ENCODE measurements at places on chromosomes 5 and 9.

GRCh38 chr5:171413153-171413910, 6.1 kb upstream of the FGF18 start:
- DNase-seq = no peak

DNA sequence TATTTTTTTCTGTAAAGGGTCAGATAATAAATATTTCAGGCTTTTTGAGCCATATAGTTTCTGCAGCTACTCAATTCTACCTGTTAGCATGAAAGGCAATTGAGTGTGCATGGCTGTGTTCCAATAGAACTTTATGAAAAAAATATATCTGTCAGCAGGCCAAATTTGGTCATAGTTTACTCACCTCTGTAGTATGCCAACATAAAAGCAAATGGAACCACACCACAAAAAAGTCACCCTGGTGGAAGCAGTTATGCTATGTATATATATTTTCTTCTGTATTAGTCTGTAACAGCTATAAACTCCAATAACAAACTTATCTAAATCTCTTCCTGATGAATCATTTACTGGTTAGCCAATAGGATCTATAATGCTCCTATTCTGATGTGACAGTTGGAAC, 3.4 kb downstream of the SLC38A9 start:
- no peak for DNase-seq

DNA sequence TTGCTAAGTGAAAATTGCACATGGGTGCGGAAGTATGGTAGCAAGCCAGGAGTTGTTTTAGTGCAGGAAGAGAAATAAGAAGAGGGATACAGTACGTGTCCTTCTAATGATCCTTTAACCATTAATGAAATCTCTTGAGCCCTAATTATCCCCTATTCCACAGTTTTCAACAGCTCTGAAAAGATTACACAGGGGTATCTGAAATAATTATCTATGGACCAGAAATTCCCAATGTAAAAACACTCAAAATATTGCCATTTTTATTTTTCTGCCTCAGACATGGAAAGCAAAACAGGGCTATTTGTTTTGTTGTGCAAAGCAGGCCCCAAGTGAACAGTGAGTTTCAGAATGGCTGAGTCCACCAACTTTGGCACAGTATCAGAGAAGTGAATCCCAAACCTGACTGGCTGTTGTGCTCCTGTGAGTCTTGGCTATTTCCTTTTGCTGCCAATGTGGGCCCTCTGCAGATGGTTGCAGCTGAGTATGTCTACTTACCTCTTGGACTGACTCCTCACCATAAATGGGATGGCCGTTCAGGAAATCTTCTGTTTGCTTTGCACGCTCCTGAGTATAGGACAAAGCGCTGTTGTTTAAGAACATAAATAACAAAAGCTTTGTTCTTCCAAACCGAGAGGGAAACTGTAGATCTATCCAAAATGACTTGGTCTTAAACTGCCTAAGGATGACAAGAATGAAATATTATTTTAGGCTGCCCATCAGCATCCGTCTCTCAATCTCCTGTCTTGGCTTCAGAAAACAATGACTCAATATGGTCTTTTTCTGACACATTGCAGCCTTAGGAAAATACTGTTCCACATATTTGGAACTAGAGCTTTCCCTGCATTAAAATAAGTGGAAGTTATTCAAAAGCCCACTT, 204.1 kb downstream of the DEPDC1B start:
- DNase-seq = no peak

- DNase-seq = no peak
Observed at GRCh38 chr5:156870498-156870839, 20.4 kb downstream of the PPP1R2B start.

GRCh38 chr5:122165559-122166078, 36.3 kb downstream of the ZNF474 start:
- DNase-seq = no peak

DNA sequence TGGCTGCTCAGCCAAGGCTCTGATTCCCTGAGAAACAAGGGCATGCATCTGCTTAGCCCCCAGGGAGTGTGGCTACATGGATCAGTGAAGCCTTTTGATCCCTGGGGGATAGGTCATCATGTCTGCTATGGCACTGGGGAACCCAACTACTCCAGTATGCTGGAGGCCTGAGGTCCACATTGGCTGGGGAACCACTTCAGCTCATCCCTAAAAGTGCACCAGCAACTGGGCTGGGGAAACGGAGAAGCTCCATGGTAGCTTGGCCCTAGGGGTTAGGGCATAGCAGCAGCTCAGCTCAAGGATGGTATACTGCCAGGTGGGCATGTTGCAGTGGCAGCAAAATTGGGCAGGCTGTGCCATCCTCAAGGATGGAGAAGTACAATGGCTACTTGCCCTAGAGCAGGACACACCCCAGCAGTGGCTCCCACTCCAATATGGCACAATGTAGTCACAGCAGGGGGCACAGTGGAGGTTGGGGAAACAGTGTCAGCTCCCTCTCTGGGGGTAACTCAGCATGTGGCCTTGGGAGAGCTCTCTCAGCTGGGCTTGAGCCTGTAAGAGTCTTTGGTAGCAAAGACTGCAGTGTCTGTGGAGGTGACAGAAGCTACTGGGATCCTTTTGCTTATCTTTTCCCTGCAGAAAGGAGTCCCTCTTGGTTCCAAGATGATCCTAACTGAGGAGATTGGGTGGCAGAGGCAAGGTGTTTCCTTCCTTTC, 111.5 kb upstream of the FSTL4 start:
- no peak for DNase-seq

DNA sequence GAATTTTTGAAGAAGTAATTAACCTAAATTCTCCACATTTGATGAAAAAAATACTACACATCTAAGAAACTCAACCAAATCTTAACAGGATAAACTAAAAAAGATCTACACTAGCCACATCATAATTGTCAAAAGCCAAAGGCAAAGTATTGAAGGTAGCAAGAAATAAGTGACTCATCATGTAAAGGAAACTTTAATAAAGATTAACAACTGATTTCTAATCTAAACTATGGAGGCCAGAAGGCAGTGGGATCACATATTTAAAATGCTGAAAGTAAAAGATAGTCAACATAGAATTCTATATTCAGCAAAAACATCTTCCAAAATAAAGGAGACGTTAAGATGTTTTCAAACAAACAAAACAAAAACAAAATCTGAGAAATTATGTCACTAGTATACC, 2002.9 kb downstream of the MAT2B start:
- DNase-seq = no peak

- DNase-seq = no peak
Observed at GRCh38 chr5:171744882-171745281, 40.7 kb upstream of the SMIM23 start.

DNA sequence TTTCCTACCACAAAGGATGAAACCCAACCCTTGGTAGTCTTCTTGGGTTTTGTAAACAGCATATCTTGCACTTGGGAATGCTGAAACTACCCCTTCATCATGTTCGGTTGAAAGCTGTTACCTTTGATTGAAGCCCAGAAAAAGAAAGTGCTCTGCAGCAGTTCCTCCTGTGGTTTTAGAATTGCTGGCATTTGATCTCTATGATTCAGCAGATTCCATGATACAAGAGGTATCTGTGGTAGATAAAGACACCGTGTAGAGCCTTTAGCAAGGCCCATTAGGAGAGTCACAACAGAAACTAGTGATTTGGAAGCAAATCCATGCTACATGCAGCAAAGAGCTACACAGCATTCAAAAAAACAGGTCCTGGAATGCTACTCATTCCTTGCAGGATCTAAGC, 557.0 kb downstream of the TLE1 start:
- no peak for DNase-seq

DNA sequence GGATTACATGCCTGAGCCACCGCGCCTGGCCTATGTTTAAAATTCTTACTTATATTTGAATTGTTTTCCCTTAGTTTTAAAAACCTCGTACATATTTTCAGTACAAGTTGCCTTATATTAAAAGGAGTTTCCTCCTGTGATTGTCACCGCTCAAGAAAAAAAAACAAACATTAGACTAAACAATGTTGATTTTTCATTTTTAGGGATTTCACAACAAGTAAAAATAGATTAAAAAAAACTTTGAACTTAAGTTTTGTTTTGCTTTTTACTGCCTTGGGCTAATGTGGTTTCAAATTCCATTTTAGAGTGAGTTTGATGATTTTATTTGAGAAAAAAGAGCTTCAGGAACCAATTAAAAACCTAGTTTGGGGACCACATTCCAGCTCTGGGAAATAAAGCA, 1196.6 kb upstream of the CDH18 start:
- DNase-seq = no peak

- no peak for DNase-seq
Observed at GRCh38 chr5:33928283-33928682, 7.9 kb upstream of the RXFP3 start.

- DNase-seq = no peak
Observed at GRCh38 chr9:5435912-5436311, 1.8 kb downstream of the PLGRKT start.

DNA sequence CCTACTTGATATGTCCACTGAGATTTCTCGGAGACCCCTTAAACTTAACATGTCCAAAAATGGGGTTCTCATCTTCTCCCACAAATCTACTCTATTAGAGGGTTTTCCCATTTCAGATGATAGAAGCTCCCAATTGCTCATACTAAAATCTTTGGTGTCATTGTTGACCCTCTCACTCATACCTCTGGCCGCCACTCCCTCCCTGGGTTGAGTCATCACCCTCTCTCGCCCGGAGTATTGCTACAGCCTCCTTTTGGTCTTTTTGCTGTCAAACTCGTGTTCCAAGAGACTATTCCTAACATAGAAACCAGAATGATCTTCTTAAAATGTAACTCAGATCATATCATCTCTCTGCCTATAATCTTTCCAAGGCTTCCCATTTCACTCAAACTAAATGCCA, 91.0 kb upstream of the GNAQ start:
- DNase-seq = no peak

DNA sequence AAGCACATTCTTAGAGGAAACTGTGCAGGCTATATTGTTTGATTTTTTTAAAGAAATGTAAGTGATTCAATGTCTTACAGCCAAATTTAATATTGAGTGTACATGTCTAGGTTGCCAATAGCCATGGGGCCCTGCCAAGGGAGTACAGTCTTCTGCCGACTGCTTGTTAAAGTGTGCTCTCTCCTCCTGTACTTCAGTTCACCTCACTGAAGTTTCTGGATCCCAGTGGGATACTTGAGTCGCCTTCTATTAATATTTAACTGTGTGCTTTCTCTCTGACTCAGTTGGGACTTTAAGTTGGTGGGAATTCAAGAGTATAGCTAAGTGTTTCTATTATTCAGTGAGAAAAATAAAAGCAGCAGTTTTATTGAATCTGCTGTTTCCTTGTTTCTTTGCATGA, 44.5 kb upstream of the C5orf47 start:
- DNase-seq = no peak

- no peak for DNase-seq
Observed at GRCh38 chr5:136780518-136780917, 415.2 kb upstream of the TRPC7 start.

GRCh38 chr5:96718635-96719077, 56.5 kb downstream of the CAST start:
- DNase-seq = no peak

DNA sequence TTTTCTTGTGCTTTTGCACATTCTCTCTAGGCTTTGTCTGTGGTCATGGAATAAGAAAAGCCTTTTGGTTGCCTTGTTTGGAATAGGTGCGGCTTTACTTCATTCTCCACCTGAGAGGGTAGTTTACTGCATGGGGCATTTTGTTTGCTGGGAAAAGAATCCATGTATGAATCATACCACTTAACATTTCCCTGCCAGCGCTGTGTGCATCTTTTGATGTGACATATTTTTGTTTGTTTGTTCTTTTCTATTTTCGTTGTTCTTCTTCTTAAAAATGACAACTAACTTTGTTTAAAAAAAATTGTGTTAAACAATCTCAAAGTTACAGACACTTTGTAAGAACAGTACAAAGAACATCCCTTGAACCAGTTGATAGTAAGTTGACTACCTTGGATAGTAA, 113.2 kb downstream of the GCNT1 start:
- no peak for DNase-seq

- DNase-seq = no peak
Observed at GRCh38 chr5:65982635-65983034, 56.3 kb downstream of the ERBIN start.

GRCh38 chr5:60445427-60445826, 254.5 kb downstream of the DEPDC1B start:
- no peak for DNase-seq

DNA sequence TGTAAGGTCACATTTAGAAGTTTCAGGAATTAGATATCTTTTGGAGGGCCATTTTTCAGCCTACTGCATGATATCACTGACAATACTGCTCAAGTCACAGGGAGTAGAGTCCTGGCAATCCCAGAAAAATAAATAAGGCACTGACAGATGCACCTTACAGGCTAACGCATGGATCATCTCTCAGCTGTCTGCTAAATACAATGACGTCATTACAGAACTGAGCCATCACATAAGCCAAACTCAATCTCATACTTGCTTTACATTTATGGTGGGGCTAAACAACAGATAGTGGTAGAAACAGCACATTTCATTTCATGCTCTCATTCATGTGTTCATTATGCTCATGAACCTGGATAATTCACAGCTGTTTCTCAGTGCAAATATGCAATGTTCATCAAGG, 243.7 kb downstream of the SEMA5A start:
- no peak for DNase-seq

DNA sequence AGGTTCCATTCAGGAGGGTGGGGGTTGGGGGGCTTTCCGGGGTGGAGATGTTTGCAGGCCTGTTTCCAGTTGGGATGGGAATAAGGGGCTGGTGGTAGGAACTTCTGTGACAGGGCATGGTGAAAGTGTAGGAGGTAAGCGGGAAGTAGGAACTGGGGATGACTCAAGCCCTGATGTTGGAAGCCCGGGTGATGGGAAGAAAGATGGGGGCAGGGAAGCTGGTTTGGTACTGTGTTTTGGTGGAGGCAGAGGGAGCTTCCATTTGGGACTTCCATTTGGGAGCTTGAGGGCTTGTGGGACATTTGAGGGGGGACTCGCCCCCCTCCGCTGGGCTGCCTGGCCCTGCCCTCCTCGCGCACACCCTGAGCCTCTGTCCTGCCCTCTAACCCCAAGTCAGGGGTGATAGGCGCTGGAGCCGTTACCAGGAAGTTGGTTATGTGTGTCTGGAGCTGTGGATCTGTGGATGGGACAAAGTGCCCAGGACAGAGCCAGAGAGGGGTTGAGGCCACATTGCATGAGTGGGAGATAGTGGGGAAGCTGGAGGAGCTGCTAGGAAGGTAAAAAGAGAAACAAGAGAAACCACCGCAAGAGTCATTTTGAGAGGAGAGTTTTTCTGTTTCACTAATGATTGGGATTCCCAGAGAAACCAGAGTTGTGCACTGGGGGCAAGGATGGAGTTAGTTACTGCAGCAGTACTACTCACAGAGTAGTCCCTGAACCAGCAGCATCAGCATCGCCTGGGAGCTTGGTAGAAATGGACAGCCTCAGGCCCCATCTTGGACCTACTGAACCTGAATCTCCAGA, 6.6 kb downstream of the RGS14 start:
- DNase-seq = no peak

- DNase-seq = no peak
Observed at GRCh38 chr5:73122875-73123810, 2.8 kb downstream of the TMEM171 start.

Measured in HL-60 (cell line).